ENCODE measurements at places on chromosomes 12 and 14.

DNA sequence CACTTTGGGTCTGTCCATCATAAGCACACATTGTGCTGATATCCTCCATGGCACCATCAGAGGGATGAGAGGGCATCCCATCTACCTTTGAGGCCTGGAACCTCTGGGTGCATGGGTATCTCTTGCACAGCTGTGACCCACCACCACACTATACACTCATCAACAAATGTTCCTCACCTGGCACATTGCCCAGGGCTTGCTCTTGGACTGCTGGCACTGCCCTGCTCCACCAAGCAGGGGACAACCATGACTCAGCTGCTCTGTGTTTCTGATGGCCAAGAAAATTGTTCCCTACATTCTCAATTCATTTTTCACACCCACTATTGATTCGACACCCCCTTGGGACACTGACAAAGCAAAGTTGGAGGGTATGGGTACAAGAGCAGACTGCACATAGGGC, 155.5 kb downstream of the PTPRO start:
- DNase-seq, result no peak

DNA sequence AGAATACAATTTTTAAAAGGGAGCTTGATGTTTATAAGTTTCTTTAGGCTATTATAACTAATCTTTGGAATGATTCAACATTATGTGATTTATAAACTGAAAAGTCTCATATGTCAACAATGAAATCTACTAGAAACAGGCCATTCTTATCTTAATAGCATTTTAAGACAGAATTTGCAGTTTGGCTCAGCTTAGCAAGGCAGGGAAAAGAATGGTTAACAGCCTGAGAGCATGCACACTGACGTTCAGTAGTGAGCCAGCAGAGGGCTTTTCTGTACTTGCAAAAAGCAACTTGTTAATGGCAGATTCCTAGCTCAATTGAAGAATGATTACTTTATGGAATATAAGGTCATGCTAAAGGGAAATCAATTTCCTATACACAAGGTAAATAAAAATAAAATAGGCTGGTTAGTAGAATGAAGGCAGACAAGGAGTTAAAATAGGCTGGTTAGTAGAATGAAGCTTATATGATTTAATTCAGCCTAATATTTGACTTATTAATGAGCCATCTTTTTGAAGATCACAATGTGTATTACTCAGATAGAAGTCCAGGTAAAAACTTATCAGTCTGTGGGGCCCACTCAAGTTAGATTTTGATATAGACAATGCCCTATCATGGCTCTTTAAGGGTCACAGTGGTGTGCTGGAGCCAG, 95.9 kb downstream of the OTOGL start:
- peak; percentile 69 for DNase-seq

DNA sequence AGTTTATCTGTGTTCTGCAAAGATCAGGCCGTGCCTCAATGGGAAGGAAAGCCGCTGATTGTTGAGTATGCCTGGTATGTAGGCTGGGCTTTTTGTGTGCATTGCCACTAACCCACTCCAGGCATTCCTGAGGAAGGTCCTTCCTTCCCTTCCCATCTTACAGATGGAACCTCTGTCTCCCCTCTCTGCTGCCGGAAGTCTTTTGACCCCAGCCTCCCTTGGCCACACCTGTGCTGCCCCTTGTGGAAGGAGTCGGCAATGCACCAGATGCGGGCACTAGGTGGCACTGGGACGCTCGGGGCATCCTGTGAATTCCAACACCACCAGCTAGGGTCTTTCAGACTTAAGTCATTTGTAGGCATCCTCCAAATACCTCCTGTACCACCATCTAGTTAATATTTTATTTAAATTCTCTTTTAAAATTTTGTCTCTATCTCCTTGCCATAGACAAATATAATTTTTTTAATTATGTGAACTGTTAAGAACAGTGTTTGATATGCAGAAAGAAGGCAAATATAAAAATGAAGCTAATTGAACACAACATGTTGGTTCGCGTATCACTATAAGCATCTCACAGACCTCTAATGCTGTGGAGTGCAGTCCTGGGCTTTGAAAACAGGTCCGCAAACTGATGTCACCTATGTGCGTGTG, 99.6 kb downstream of the RIN3 start:
- DNase-seq, result no peak

GRCh38 chr14:78358591-78358990, 188.4 kb downstream of the NRXN3 start:
- DNase-seq, result no peak

- DNase-seq, result peak; percentile 31
These were observed 23.1 kb upstream of the RNASE12 start for GRCh38 chr14:20614038-20614840.

DNA sequence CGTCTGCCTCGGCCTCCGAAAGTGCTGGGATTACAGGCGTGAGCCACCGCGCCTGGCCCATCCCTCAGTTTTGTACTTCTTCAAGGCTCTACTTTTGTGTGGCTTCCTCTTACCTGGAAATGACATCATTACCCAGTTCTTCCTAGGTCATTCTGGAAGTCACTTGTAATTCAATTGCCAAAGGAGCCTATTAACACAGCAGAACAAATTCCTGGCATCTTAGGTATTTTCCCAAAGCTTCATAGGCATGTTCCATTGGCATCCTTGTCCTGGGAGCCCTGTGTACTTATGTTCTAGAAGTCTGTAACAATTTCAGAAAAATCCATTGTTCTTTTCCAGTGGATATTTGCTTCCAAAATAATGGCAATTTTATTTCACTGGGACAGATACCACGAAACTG, 60.6 kb downstream of the DAAM1 start:
- DNase-seq, result no peak

DNA sequence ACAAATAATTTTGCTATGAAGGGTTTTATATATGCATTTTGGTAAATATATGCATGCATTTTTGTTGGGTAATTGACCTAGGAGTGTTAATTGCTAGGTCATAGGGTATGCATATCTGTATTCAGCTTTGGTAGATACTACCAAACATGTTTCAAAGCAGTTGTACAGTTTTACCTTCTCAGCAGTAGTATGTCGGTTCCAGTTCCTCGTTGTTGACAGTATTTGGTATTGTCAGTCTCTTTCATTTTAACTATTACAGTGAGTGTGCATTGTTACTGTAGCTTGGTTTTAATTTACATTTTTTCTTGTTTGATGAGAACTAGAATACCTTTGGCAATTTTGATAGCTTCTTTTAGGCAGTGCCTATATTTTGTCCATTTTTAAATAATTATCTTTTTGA, 98.9 kb downstream of the ARID2 start:
- DNase-seq, result no peak

GRCh38 chr14:25521616-25522015, 471.7 kb upstream of the STXBP6 start:
- no peak for DNase-seq

GRCh38 chr12:51884676-51885229, 3.1 kb upstream of the ANKRD33 start:
- DNase-seq, result peak; percentile 49

GRCh38 chr12:98578821-98579220, 14.7 kb upstream of the SLC25A3 start:
- DNase-seq, result no peak

- no peak for DNase-seq
These were observed 54.1 kb upstream of the PIK3C2G start for GRCh38 chr12:18207266-18207665.

- no peak for DNase-seq
These were observed 160.1 kb downstream of the KIF26A start for GRCh38 chr14:104298458-104298857.

- no peak for DNase-seq
These were observed 143.1 kb downstream of the SYT10 start for GRCh38 chr12:33296529-33296928.

DNA sequence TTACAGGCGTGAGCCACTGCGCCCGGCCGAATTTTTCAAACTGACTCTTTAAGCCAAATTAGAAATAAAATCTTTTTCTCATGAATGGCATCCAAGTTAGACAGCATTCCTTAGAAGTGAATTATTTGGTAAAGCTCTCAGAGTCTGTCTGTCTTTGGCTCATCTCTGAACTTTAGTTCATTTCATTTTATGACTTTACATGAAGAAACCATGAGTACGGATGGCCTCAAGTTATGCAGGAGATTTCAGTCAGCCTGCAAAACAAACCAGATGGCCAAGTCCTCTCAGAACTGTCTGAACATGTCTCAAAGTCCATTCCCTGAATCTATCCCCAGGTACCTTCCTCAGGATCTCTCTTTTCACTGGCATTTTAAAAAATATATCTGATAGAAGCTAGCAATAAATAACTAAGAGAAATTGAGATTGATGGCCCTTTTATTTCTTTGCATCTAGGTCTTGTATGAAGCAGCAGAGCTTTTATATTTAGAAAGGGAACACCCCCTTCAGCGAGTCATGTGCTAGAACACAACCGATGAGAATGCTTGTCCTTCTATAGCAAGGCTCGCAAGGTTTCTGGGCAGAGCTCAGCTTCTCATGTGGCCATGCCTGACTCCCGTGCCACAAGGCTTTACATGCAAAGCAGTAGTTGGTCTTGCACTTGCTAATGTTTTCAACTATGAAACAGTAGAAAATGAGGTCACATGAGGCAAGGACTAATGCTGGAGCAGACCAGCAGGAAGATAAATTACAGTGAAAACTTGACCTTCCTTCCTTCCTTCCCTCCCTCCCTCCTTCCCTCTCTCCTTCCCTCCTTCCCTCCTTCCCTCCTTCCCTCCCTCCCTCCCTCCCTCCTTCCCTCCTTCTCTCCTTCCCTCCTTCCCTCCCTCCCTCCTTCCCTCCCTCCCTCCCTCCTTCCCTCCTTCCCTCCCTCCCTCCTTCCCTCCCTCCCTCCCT, 125.0 kb downstream of the AKAP6 start:
- no peak for DNase-seq

- no peak for DNase-seq
These were observed 152.3 kb downstream of the SLC6A15 start for GRCh38 chr12:84760091-84760865.

GRCh38 chr12:27333403-27334009, 870 bp downstream of the BMAL2 start:
- no peak for DNase-seq

- DNase-seq, result peak; percentile 65
These were observed 14.1 kb upstream of the NUMB start for GRCh38 chr14:73472185-73473114.

GRCh38 chr14:28468191-28469151, 298.1 kb upstream of the FOXG1 start:
- no peak for DNase-seq

DNA sequence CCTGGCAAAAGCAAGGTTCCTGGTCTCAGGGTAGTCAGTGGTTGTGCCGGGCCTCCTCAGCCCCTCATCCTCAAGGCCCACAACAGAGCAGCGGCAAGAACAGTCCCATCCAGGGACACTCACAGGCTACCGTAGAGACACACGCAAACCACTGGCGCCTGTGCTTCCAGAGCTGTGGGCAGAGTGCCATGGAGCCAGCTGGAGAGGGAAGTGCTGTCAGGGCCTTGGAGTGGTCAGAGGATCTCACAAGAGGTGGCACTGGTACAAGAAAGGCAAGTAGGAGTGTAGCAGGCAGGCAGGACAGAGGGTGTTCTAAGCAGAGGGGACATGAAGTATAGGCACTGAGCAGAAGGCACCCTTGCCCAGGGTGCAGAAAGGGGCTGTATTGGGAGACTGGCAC, 34.6 kb downstream of the ANKRD9 start:
- DNase-seq, result peak; percentile 10

DNA sequence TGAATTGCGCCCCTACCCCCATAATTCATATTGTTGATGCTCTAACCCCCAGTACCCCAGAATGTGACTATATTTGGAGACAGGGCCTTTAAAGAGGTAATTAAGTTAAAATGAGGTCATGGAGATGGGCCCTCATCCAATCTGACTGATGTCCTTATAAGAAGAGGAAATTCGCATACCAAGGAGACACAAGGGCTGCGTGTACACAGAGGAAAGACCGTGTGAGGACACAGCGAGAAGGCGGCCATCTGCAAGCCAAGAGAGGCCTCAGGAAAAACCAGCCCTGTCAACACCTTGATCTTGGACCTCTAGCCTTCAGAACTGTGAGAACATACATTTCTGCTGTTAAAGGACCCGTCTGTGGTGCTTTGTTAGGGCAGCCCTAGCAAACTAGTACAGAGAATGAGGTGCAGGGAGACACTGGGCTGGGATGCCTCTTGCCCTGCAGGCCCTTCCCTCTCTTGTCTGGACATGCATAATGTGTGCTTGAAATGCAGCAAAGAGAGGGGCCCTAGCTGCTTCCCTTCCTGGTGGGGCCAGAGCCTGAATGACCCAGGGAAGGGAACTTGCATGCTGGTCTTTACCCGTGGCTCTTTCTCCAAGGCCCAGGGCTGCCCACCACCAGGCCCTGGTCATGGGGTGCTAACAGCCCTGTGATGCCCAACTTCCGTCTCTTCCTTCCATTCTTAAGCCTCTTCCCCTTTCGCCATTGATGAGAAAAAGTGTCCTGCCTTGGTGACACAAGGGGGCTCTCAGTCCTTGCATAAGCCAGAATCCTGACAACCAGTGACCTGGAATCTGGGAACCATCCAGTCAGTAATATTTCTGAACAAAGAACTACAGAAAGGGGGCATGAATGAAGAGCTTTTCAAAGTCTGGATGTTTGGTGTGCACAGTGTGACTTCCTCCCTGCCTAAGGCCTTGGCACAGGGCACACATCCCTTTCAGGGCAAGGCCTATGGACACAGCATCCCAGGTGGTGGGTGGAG, 50.0 kb upstream of the GPATCH2L start:
- peak; percentile 11 for DNase-seq

DNA sequence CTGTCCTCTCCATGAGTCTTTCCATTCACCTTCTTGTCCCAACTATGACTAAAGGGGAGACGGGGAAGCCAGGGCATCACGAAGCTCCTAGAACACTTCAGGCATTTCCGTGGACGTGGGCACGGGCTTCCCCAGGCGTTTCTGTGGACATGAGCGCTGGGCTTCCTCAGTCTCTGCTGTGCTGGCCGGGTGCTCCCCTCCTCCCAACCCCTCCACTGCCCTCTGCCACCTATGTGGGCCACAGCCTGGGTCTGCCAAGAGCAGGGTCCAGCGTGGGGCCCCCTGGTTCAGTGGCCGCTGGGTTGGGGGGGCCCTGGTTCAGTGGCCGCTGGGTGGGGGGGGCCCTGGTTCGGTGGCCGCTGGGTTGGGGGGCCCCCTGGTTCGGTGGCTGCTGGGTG, 14.8 kb downstream of the HIP1R start:
- DNase-seq, result no peak

GRCh38 chr14:95064734-95065133, 92.6 kb downstream of the DICER1 start:
- DNase-seq, result no peak

- peak; percentile 45 for DNase-seq
These were observed 7.7 kb downstream of the PPP1R3E start for GRCh38 chr14:23294734-23295561.

- DNase-seq, result no peak
These were observed 324.5 kb downstream of the PCNX1 start for GRCh38 chr14:71231521-71232393.

GRCh38 chr12:26937443-26937862, 328 bp downstream of the INTS13 start:
- DNase-seq, result no peak

DNA sequence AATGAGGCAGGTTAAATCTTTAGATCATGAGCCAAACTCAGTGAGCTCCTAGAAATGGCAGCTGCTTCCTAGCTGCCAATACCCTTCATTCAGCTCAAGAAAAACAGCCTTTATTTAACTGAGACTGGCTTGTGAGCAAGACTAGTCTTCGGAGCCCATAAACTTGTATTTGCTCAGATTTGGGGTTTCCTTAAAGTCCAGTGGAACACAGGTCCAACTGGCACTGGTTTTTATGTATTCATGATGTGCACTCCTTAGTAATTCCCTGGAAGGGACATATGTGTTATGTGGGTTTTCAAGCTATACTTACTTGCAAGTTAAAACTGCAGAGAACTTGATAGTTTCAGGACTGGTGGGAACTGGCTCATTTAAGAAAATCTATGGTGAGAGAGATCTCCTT, 380.1 kb upstream of the TMEM132C start:
- no peak for DNase-seq

Measured in HCEC 1CT (cell line).